Stimulated activated CD4-positive, alpha-beta T cell treated with anti-CD3 and anti-CD28 coated beads, Interleukin-1b, Interleukin-23, amount 100 ng/mL, for 1 hour (primary cell): ENCODE measurements at places on chromosomes 4 and X.

GRCh38 chr4:110616238-110617074 is 6.4 kb downstream of the PITX2 start:
- DNase-seq: no peak

DNA sequence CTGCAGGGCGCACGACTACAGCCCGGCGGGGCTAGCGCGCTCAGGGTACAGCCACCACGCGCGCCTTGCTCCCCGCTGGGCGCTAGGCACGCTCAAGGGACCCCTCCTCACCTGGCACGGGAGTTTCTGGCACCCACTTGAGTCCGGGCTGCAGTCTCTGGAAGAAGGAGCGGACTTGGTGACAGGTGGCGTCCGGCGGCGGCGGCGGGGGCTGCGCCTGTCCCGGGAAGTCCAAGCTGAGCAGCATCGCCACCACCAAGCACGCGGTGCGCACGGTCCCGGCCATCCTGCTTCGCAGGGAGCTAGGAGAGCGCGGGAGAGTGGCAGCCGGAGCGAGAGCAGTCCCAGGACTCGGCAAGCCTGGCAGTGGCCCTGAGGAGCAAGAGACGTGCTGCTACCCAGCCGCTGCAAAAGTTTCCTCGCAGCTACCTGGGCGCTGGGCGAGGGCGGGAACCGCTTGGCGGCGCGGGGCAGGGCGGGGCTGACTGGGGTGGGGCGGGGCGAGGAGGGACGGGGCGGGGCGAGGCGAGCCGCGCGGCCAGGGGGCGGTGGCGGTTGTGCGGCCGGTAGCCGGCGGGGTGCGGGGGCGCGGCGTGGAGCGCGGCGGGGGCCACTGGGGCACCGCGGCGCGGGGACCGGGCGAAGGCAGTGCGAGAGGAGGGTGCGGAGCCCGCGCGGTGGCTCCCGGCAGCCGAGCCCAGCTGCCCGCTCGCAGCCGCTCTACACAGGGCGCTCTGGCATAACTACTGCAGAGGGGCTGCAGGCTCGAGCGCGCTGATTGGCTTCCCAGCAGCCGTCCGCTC is at the start of gene GPC3:
Gene GPC3 (minus strand): TSS at position 431 of the 803 bp plus-strand sequence.
- DNase-seq: peak; percentile 20

DNA sequence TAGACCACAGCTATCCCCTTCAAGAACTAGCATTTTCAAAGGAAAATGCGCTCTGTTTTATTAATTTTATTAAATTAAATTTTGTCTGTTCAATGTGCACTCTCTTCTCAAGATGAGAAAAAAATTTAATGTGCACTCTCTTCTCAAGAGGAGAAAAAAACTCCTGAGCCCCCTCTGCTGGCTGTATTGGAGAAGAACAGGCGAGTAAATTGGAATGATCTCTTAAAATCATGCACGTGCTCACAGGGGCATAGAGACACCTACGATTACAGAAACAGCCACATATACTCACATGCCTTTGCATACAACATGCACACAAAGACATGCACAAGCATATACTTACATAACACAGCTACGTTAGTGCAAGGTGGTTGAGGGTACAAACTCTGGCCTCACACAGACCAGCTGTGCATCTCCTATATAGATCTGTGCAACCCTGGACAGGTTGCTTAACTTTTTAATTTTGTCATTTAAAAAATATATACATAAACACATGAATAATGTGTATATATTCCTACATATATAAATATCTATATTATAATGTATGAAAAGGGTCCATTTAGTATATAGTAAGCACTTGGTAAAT is 176.2 kb upstream of the CXorf66 start:
- no peak for DNase-seq

DNA sequence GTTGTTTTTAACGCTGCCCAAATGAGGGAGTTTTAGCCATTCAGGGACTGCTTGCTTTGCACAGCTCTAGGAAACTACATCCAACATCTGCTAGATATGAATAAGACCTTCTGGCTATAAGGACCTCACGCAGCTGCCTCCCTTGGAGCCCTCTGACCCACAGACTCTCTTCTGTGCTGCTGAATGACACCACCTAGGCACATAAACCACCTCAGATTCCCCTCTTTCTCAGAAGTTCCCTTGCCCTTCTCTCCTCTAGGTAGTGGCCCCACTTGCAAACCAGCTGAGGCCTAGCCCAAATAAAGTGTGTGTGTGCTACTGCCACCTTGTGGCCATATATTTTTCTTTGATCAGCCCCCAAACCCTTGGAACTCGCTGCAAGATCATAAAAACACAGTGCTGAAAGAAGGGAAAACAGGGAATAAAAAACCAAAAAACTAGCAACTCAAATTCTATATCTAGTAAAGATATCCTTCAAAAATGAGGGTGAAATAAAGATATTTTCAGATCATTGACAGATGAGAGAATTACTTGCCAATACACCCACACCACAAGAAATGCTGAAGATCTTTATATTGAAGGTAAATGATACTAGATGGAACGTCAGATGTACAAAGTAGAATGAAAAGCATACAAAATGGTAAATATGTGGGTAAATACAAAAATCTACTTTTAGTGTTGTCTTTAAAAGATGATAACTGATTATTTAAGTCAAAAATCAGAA is 265.9 kb downstream of the ADAMTS3 start:
- DNase-seq: peak; percentile 5

- no peak for DNase-seq
Measured at GRCh38 chr4:13340672-13341071, 143.5 kb downstream of the RAB28 start.

DNA sequence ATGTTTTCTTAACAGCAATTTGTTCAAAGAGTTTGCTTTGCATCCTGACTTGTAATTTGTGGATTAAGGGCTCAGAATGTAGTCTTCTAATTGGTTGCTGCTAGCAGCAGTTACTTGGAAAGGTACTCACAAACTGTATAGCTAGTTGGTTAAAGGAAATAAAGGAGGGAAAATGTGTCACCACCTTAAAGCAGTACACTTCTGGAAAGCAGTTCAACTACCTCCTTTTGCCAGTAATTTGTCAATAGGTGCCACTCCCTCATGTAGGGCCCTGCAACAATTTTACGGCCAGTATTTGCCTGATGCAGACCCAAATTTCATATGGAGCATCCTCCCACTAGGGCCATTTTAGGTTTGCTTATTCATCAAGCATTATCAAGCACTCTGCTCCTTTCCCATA is 20.8 kb downstream of the AMOT start:
- no peak for DNase-seq

GRCh38 chrX:47941423-47941822 is 62.4 kb downstream of the ZNF182 start:
- DNase-seq: no peak

- no peak for DNase-seq
Measured at GRCh38 chr4:79338148-79338547, 12.3 kb upstream of the NAA11 start.

- no peak for DNase-seq
Measured at GRCh38 chrX:107675823-107676555, 47.7 kb downstream of the PRPS1 start.

DNA sequence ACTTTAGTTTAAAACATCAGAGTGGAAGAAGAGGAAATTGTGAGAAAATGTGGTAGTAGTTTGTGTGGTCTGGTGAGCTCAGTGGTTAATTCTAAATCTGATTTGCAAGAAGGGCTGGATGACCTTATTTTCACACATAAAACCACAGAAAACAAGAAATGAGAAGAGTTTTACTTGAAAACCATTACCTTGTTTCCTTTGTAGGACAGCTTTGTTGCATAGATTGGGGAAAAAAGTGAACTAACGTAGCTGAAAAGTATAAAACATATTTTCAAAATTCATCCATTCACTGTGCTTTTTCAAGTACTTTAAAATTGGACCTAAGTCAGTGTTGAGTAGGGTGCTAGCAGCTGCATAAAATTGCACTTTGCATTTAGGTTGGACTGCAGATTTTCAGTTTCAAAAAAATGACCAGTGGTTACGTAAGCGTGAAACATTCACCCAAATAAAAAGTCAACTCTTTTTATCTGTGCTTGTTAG is 211.3 kb downstream of the ARHGAP10 start:
- no peak for DNase-seq

- no peak for DNase-seq
Measured at GRCh38 chr4:121182296-121182695, 18.2 kb upstream of the TNIP3 start.

DNA sequence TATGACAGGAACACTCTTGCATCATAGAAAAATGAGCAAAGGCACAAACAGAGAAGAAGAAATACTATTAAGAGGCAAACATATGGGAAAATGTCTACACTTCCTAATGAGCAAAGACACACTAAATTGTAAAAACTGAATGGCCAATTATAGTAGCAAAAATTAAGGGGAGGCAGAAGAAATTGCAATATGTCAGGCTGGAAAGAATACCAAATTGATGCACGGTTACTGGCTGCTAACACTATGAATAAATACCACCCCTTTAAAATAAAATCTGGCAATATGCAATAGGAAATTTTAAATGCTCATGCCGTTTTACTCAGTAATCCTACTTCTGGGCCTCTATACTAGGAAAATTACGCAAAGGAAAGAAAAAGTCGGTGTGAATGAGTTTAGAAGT is 16.0 kb upstream of the PIN4 start:
- DNase-seq: no peak

- no peak for DNase-seq
Measured at GRCh38 chr4:95641571-95641970, 92.8 kb upstream of the UNC5C start.

DNA sequence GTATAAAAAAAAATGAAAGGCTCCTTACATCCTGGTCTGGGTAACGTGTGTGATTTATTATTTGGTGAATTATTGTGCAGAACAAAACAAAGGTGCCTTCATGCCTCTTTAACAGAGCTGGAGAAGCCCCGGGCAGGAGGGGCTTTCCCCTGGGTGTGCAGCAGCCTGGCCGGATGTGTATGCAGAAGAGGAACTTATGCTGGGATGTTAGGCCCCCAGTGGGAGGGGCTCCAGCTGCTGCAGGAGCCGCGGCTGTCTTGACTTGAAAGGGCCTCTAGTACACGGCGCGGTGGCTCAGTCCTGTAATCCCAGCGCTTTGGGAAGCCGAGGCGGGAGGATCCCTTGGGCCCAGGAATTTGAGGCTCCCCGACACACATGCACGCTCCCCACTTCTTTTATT is 16.0 kb downstream of the CCNQ start:
- DNase-seq: peak; percentile 27

DNA sequence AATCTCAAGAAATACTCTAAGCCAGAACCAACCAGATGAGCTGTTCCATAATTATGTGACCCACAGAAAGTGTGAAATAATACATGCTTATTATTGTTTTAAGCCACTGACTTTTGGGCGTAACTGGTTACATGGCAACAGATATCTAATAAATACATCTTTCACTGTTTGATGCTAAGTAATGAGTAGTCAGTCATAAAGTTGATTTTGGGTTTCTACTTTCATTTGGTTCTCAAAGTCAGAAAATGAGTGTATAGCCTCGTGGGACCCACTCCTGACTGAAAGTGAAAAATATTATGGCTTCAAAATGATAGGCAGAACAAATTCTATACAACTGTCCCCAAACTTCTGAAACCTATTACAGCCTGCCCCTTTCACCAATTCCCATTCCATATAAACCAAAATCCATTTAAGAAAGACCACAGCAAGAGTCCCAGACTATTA is 88.0 kb upstream of the CBR4 start:
- DNase-seq: no peak

- DNase-seq: no peak
Measured at GRCh38 chr4:55791666-55792065, 27.9 kb upstream of the EXOC1L start.

GRCh38 chr4:135210341-135210740 is 1008.8 kb upstream of the PABPC4L start:
- no peak for DNase-seq

GRCh38 chr4:81601358-81601694 is 129.6 kb upstream of the RASGEF1B start:
- DNase-seq: no peak

- no peak for DNase-seq
Measured at GRCh38 chrX:74492720-74493201, 71.5 kb downstream of the SLC16A2 start.

DNA sequence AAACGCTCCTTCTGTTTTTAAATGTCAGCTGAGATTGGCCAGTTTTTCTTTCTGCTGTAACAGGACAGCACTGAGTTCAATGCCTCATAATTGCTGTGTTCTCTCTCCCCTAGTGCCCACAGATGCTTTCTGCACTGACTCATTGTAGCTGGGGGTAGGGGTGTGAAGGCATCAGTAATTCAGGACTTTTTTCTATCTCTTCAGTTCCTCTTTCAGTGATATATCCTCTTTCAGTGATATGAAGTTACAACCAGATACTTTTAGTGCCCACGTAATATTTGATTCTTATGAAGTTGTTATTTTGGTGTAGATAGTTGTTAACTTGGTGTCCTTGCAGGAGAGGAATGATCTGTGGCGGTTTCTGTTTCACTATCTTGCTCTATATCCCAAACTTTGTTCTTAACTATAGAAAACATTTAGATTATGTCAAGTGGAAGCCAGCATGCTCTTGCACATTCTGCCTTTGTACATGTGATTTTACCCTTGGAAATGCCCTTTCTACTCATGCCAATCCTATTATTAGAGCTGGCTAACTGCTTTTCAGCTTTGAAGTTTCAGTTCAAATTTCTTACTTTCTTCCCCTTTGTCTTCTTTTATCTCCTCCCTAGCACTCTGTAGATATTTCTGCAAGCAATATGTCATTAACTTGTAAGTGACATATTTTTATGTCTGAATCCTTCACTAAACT is 1258.4 kb downstream of the FAM133A start:
- no peak for DNase-seq

GRCh38 chr4:138573246-138573645 is 331.1 kb upstream of the SLC7A11 start:
- no peak for DNase-seq

DNA sequence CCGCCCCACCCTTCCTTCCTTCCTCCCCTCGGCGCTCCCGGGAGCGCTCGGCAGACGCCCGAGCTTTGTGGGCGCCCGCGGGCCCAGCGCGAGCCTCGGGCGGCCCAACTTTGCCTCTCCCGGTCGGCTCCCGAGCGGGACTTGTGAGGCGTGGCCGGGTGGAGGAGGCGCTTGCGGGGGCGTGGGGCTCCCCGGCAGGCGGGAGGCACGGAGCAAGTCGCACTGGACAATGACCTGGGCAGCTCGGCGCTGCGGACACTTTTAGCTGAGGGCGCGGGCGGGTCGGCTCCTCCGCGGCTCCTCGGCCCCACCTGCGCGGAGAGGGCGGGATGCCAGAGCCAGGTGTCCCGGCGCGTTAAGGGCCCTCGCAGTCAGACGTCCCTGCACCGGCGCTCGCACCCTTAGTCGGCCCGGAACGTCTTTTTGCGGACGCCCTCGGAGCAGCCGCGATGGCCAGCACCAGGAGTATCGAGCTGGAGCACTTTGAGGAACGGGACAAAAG is 385 bp downstream of the DCLK2 start:
- DNase-seq: no peak

GRCh38 chr4:56704089-56704871 is 23.2 kb upstream of the HOPX start:
- no peak for DNase-seq
